ENCODE measurements at places on chromosomes 11 and 22.

DNA sequence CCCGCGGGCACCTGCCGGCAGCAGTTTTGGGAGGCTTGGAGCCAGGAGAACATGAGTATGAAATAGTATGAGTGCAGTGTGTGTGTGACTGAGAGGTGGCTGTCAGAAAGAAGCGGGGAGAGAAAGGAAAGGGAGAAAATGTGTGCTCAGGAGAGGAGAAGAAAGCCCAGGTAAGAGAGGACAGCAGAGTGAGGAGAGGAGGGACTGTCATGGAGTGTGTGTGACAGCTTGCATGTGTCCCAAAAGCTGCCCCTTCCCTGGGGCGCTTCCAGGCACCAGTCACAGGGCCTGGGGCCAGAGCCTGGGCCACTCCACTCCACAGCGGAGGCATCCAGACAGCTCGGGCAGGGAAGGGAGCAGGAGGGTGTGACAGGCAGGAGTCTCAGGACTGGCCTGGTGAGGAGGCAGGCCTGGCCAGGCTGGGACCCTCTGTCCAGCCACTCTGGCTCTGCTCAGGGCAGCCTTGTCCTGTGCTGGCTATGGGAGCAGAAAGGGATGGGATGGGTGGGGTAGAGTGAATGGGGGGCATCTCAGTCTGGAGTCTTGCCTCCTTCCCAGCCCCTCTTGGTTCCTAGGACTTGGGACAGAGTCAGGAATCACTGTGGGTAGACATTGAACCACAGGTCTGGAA, 949 bp downstream of the MMP11 start:
- DNase-seq: no peak

GRCh38 chr11:78350646-78351165, 66.9 kb downstream of the GAB2 start:
- peak; percentile 88 for DNase-seq

- no peak for DNase-seq
These were observed 77.5 kb downstream of the KCNJ1 start for GRCh38 chr11:128789497-128790150.

DNA sequence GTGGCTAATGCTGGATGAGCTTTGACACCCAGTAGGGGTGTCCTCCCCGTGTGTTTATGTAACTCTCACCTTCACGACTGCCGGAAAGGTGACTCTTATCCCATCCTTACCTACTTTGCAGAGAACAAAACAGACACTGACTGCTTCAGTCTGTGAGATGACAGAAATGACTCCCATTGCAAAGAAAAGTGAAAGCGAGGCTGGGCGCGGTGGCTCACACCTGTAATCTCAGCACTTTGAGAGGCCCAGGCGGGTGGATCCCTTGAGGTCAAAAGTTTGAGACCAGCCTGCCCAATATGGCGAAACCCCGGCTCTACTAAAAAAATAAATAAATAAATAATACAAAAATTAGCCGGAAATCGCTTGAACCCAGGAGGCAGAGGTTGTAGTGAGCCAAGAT, 106.4 kb upstream of the ANO1 start:
- no peak for DNase-seq

DNA sequence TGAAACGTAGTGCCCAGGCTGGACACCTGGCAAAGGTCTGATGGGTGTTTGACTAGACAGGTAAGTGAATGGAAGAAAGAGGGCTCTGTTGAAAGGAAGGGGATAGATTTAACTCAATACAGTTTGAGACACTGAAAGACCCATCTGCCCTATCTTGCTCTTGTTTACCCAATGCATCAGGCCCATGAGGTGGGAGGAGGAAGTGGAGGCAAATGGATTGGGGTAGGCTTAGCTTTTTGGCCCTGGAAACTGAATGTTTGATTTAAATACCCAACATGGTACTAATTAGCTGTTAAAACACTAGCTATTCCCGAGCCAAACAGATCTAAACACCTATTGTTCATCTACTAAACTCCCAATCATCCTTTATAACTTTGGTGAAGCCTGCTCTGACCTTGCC, 3.5 kb upstream of the UVRAG start:
- DNase-seq: no peak

DNA sequence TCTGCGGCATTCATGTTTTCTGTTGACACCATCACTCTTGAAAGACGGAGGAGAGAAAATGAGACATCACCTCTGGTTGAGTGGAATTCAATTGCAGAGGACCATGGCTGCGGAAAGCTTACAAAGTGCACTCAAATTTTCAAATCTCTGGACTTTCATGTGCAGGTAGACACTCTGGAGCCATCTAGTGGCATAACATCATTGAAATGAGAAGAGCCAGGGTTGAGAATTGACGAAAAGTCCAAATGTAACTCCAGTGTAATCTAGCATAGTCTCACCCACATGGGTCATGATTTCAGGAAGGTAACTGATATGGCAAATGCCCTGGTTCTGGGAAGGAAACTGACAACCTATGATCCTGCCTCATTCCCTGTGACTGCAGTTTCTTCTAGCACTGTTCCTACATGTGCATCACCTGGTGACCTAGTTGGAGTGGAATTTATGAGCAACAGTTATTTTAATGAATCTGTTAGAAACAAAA, 687.8 kb downstream of the KCNA4 start:
- DNase-seq: peak; percentile 2

- no peak for DNase-seq
These were observed 132.9 kb downstream of the RASSF10 start for GRCh38 chr11:13141731-13142709.

GRCh38 chr11:81725701-81726100, 1008.0 kb downstream of the FAM181B start:
- DNase-seq: no peak

GRCh38 chr11:94546886-94547285, 3.2 kb downstream of the FUT4 start:
- no peak for DNase-seq

DNA sequence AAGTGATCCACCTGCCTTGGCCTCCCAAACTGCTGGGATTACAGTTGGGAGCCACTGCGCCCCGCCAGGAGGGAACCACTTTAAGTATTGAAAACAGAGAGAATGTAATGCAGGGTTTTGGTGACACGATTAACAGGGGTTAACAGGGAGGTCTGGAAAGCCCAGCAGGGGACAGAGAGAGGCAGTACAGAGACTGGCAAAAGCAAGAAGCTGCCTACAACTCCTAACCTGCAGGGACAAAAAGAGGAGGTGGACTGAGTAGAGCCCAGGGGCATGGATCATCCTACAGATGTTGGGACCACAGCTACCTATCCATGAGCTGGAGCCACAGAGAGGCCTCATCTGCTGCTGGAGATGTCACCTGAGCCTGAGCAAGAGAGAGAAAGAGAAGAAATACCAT, 1.7 kb upstream of the SPINDOC start:
- no peak for DNase-seq

DNA sequence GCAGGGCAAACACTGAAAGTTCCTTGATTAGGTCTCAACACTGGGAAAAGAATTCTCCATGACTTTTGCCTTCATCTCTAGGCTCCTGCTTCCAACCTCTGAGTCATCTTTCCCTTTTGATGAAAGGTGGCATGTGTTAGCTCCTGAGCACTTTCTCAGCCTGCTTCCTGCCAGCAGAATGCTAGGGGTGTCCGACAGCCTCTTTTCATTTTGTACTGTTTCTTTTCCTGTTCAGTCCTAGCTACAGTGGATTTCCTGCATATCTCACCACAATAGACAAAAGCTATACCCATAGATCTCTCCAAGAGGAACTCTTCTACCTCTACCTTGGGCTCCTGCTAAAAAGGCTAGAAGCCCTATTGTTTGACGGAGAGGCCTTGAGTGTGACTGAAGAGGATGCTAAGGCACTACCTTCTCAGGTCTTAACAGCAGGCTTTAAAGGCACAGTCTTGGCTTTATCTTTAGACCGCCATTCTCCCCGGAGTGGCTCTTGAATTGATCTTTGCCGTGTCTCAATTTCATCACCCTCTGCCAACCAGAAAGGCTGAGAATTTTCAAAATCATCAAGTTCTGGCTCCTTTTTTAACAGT, 145.5 kb downstream of the RBFOX2 start:
- peak; percentile 44 for DNase-seq

GRCh38 chr22:35479359-35479758, 61.3 kb upstream of the RASD2 start:
- DNase-seq: no peak

GRCh38 chr11:65303555-65303954, 11.1 kb upstream of the CDC42EP2 start:
- no peak for DNase-seq

DNA sequence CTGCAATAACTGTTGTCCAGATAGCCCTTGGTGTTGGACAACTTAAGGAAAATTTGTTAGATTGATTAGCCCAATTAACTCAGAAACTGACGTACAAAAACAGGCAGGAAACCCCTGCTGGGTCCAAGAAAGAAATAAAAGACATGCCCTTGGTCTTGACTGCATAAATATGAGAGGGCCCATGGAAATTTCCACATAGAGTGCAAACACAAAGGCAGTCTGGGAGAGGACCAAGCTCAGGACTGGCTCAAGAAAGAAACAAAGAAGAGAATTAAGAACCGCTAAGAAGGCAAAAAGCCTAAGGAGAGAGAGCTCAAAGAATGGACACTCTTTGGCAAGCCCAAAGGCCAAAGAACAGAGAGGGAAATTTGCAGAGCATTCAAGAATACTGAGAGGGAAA, 1243.9 kb downstream of the LRRC4C start:
- no peak for DNase-seq

GRCh38 chr22:42080287-42080686, 787 bp downstream of the SMDT1 start:
- DNase-seq: peak; percentile 10

DNA sequence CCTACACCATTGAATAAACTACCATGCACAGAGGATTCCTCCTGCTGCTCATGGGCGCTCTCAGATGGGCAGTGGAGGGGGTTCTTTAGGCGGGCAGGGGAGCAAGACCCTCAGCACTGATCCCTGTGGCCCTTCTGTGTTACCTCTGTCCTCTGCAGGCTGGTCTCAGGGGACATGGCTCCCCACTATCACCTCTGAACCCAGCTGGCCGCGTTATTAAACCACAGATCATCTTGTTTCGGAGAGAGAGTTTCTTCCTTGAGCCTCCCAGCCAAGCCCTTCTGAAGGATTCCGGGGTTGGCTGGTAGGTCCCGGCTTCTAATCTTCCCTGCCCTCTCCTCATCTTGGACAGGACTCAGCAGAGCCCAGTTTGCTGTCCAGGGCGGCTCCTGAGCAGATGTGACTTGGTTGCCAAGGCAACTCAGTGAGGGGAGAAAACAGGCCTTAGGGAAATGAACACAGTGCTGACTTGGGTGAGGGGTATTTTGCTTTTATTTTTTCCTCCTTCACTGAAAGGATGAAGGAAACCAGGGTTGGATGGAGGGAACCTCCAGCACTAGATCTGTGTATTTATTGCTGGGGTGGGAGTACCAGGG, 13.3 kb downstream of the APOL3 start:
- no peak for DNase-seq

GRCh38 chr11:100930185-100930778, 199.3 kb downstream of the PGR start:
- DNase-seq: peak; percentile 50

- no peak for DNase-seq
These were observed 38.8 kb downstream of the SMCO4 start for GRCh38 chr11:93504110-93505095.

DNA sequence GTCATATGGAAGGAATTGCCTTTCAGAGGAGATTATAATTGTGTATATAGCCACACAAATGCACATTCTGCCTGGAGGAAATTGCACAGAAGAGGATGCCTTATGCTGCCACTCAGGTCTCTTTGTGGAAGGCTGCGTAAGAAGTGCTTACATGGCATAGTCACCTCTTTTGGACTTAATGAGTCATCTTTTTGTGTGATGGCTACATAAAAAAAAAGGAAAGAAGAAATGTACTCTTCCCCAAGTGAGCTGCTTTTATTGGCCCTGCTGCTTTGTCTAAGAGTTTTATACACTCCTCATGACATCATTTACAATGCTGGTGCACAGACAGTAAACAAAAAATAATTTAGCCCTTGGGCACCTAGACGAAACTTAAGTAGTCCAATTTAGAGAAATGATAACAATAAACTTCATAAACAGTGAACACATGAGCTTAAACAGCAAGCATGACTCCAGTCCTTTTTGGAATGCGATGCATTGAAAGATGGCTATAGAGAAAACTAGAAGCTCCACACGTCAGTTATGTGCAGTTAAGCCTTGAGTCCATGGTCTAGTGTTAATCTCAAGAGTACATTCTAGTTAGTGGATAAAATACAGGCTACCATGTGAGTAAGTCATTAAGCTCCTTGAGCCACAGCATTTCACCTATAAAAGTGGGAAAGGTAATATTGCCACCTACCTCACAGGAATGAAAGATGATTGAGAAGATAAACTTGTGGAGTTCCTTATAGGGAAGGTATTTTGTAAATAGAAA, 12.0 kb downstream of the CSTPP1 start:
- DNase-seq: peak; percentile 26

GRCh38 chr22:37079158-37079557, 27.6 kb downstream of the KCTD17 start:
- no peak for DNase-seq

- DNase-seq: no peak
These were observed 7.2 kb upstream of the PTPRJ start for GRCh38 chr11:47973173-47973572.

DNA sequence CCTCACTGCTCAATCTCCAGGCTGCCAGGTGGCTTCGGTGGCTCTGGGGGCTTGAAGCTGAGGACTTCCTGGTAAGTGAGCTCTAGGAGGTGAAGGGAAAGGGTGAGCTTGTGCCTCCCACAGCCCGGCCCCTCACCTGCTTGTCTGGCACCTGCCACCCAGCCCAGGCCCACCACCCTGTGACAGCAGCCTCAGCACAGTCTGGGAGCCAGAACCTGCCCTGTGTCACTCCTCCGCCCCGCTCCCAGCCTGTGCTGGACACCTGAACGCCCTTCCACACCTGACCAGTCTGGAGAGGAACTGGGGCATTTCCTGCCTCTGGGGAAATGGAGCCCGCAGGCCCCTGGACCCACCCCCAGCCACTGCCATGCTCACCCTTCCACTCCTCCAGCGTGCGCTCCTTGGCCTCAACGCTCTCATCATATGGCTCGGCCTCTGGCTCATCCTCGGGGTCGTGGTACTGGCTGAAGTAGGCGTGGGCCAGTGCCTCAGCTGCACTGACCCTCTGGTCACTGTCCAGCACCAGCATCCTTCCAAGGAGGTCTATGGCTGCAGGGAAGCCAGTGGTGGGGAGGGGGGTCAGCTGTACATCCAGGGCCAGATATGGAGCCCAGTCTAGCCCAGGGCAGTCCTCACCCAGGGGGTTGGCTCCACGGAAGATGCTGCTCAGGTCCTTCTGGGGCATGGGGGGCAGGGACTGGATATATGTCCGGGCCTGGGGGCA, 3.6 kb upstream of the MAPK12 start:
- no peak for DNase-seq
